Stimulated activated CD8-positive, alpha-beta memory T cell treated with anti-CD3 and anti-CD28 coated beads, Interleukin-7, amount 100 ng/mL, for 4 hours (primary cell): ENCODE measurements at places on chromosomes 1 and 21.

DNA sequence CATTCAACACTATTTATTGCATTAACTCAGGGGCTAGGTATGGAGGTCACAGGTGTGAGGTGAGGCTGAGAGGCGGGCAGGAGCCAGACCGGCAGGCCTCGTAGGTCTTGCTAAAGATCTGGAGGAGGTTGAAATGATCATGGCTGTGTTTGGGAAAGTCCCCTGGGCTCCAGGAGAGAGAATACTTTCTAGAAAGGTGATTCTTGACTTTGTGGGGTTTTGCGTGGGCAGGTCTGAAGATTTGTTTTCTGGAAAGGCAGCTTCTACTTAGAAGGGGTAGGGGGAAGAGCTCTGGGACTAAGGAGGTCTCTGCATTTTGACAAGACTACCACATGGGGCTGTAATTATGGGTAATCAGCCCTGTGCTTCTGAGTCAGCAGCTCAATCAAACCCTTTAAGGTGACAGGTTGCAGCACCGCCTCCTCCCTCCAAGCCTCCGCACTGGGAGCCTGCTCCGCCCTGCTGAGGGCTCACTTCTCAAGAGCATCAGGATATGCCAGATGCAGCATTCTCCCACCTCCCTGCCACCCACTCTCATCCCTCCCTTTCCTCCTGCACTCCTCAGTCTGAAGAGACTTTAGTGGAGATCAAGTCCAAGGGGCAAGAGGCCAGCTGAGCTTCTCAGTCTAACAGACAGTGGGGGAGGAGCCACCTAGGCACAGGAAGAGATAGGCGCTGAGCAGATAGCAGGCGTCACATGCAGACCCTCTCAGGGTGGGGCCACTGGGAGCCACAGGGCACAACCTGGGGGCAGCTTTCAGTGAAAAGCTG, 30.5 kb downstream of the SLC30A1 start:
- DNase-seq: no peak

DNA sequence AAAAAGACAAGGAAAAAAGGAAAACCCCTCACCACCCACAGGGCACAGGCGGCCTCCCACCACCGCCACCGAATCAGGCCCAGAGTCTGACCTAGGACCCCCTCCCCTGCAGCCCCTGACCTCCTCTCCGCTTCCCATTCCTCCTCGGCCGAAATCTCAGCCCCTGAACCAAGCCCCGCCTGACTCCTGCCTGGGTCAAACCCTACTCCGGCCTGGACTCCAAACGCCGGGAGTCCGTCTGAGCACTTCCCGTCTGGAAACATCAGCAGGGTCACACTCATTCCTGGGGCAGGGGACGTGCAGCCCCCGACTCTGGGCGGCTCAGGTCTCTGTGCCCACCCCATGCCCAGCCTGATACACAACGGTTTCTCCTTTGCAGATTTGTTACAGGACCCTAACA, 26.4 kb upstream of the SUMO3 start:
- DNase-seq: no peak

- DNase-seq: no peak
Measured at GRCh38 chr1:208052926-208053407, 142.0 kb upstream of the CD34 start.

- DNase-seq: no peak
Measured at GRCh38 chr1:119966020-119966419, 69.7 kb upstream of the ADAM30 start.

- DNase-seq: no peak
Measured at GRCh38 chr1:174158767-174159251, 511 bp upstream of the RABGAP1L start.

DNA sequence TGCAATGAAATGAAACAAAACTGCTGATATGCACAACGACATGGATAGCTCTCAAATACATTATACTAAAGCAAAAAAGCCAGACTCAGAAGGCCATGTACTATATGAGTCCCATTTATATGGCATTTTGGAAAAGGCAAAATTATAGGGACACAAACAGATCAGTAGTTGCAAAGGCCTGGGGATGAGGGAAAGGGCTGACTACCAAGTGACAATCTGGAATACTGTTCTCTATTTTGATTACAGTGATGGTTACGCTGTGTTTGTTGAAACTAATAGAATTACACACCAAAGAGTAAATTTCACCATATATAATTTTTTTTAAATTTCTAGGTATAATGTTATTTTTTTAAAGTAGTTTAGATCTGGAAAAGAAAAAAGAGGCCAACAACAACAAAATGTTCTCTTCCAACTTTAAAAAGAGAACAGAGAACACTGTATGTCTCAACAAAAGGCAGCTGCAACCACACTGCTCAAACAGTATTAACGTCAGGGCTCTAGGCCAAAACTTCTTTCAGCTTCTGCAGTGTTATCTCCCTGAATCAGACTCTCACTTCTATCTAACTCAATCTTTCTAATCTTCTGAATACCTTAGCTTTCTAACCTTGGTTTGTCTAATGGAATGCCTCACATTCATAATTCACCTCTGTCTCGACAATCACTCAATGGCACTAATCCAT, 75.8 kb downstream of the FOXJ3 start:
- no peak for DNase-seq

GRCh38 chr1:159091607-159092031, 15.1 kb upstream of the AIM2 start:
- DNase-seq: no peak

DNA sequence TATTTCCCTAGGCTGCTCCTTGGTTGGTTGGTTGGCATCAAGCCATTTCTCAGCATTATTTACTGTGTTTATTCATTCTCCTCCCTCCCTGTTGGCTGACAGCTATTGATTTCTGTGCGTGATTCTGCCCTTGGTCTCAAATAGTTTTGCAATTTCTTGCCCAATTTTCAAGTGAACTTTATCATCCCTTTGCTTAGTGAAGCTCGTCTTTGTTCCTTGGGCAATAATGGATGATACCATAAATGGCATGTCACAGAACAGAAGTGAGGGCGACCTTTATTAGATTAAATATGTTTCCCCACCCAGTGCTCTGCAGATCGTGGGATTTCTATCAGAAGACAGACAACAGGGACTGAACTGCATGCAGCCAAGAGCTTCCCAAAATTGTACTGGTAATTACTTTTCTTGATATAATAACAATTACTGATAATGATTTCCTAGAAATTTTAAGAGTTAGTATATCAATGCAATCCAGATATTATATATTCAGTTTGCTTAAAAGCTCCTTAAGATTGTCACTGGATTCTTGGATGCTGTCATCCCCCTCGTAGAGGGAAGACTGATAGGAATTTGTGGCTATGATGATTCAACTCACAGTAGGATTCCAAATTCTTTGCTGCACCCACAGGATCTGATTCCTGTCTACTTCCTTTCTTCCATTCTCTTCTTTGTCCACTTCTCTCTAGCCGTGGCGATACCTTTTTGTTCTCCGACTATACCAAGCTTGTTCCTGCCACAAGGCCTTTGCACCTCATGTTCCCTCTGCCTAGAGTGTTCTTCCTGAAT, 122.1 kb upstream of the KAZN start:
- no peak for DNase-seq

DNA sequence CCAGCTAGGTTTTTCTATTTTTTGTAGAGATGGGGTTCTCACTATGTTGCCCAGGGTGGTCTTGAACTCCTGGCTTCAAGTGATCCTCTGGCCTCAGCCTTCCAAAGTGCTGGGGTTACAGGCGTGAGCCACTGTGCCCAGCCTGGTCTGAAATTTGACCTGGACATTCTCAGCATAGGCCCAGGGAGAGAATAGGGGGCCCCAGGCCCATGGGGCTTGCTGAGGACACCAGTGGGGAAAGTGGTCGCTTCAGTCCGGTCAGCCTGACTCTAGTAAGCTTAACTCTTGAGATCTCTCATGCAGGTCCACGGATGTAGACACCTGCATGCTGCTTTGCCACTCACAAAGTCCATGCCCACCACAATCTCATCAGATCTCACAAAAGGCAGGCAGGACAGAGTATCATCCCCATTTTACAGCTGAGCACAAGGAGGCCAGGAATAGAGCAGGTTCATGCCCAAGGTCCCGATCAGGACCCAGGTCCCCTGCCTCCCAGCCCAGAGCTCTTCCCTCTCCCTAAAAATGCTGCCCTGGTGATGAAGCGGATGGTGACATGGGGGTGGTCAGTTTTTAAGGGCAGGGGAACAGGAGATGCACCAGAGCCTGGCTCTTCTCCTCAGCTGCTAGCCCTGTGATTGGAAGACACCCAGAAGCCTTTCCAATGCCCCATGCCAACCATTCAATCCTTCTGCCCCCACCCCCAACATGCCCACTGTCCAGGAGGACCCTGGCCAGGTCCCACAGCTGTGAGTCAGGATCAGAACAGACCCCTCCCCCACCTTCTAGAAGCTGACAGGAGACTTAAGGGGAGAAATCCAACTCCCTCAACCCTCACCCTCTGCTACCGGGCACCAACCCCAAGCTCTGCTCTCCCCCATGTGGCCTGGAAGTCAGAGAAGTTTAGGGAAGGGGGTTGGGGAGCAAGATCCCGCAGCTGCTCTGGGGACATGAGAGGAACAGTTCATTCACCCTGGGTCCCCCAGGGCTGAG, 1.8 kb downstream of the FHL3 start:
- no peak for DNase-seq

GRCh38 chr1:12764016-12764415, 9.5 kb upstream of the PRAMEF12 start:
- DNase-seq: no peak

GRCh38 chr21:32352526-32352925, 40.3 kb downstream of the URB1 start:
- no peak for DNase-seq

GRCh38 chr21:33390479-33390878, 12.7 kb upstream of the IFNGR2 start:
- no peak for DNase-seq

- DNase-seq: no peak
Measured at GRCh38 chr1:2090216-2090890, 40.1 kb downstream of the PRKCZ start.
